ENCODE measurements at places on chromosomes 4 and X.

DNA sequence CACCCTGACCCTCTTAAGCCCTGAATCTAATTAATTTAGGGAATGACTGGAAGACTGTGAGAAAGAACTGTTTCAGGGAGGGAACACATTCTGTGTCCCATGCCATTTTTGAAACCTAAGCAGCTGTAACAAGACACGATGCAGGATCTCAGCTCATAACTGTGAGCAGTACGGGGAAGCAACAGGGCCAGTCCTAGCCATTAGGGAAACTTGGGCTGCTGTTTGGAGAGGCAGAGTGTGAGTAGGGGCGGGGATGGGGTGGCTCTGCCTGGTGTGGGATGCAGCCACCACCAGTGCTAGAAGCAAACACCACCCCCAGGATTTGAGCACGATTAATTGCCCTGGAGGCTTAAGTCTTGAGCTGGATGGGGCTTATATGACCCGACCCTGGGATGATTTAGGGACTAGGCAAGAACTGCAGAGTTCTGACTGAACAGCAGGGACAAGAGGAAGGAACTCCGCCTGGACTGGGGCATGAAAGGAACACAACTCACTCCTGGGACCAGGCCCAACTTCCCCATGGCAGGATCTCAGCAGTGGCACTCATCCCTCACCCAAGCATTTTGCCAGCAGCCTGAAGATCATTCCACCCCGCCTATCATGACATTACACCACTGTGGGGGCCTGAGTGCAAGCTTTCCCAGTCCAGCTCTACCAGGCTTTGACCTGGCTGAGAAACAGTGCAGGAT, 43.1 kb downstream of the ATRX start:
- DNase-seq = no peak

DNA sequence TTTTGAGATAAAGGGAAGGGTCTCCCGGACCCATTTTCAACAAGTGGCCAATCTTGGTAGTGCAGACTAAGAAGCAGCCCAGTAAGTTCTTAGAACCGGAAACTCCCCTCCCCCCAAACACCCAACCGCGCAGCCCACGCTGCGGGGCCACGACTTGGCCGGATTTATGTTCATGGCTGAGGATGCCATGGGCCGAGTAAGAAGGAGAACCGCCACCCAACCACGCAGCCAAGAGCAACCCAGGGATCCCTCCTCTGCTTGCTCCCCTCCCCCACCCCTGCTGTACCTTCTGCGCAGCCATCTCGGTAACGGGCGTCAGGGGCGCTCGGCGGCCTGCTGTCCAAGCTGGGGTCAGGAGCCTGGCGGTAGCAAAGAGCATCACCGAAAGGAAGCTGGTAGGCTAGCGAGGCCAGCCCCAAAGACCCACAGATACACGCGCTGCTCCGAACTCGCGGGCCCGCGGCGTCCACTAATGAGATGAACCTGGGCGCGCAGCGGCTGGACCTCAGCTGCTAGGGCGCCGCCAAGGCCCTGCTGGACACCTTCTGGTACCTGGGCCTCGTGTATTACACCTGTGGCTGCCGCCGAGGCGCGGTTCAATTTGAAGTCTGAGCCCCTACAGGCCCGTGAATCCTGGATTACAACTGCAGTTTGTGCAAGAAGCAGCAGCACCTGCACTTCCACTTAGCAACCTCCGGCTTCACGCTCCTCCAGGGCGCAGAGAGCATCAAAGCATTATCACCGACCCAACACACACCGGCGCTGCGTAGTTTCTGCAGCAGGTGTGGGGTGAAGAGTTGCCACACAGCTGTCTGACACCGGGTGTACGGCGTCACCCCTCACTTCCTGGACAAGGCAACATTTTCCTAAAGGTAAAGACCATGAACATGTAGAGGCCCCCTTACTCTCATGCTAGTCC, 63.4 kb downstream of the NUDT10 start:
- DNase-seq = no peak

GRCh38 chr4:142901166-142901662, 55.1 kb upstream of the INPP4B start:
- DNase-seq = no peak

DNA sequence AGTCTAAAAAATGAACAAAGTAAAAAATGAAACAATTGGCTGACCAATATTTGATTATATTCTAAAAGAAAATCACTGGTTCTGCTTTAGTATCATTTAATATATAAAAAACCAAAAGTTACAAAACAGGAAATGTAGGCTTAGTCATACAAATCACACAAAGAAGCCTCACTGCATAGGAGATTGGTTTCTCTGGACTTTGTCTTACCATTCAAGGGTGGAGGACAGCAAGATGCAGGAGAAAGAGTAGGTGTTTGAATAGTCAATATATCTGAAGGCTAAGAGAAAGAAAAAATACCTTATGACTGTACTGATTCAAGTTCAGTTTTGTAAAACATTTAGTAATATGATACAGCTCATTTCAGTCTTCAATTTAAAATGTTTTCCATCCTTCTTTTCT, 28.6 kb upstream of the TAF9B start:
- DNase-seq = no peak

- no peak for DNase-seq
Observed at GRCh38 chr4:78784236-78784865, 8.2 kb downstream of the BMP2K start.

DNA sequence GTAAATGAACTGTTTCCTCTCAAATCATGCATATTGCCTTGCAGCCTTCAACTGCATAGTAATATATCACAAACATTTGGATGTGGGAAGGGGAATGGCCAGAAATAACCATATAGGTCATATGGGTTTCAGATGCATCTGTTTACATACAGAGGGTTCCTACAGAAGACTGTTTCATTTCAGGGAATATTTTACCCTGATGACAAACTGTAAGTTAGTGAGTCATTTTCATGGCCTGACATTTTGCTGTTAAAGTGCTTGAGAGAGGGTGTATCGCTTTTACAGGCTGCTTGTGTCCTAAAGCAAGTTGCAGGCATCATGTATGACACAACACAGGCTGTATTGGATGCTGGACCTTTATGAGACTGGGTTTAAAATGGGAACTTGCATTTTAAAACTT, 25.5 kb upstream of the AMOT start:
- no peak for DNase-seq

DNA sequence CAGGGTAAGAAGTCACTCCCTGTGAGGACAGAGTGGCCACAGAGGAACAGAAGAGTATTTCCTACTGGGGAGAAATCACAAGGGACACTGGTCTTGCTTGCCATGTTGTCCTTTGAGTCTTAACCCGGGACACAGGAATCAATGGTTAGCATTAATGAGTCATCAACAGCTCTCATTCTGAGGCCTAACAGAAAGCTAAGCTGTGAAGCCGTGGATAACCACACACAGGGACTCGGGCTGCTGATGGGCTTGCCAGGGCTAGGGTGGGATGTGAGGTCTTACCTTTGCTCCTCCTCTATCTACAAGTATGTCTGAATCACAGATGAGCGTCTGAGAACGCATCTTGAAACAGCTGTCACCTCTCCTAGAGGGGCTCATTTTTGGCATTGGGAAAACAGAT, 22.2 kb downstream of the HELT start:
- DNase-seq = no peak

DNA sequence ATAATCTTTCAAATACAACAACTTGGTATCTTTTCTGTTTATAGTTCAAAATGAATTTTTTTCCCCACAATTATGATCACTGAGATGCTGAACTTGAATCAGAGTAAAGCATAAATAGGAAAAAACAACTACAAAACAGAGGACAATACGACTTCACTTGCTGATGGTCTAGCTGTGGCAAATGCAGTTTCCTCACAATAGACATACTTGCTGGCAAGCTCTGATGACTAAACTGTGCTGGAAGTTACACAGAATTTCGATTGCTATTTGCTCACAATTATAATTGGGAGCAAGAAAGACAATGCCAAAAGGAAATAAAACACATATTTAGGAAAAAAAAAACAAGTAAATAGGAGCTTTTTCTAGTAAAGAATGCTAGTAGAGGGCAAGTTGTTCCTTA, 14.7 kb downstream of the VEGFC start:
- DNase-seq = no peak

DNA sequence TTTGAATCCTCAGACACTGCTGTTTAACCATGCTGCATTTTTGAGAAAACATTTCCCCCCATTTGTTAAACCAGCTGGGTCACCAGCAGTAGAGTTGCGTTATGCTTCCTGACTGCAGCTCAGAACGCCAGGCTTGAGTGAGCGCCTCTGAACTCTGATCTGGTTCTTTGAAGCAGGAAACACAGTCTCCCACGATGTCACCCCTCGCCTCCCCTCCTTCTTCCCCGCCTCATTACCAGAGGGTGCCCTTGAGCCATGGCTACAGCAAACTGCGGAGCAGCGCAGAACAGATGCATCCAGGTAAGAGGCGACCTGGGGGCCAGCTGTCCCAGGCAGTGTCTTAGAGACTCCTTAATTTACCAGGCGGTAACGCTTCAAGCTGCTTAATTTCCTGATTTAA, 78.4 kb downstream of the REPS2 start:
- peak; percentile 43 for DNase-seq

- no peak for DNase-seq
Observed at GRCh38 chr4:95077864-95078263, 320.1 kb downstream of the BMPR1B start.

GRCh38 chr4:80017125-80017854, 55.7 kb downstream of the ANTXR2 start:
- DNase-seq = no peak

DNA sequence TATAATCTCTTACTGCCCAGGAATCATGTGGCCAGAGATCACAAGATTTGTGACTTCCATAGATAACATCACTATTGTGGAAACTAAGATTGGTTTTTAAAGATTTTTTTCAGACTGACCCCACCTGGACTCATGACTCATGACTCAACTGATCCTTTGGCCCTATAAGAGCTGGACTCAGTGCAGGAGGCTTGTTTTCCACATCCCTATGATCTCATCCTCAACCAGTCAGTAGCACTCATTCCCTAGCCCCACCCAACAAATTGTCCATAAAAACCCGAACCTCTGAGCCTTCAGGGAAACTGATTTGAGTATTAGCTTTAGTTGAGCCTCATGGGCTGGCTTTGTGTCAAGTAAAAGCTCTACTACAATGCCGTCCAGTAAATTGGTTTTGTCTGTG, 7.9 kb upstream of the NOCT start:
- DNase-seq = no peak

- no peak for DNase-seq
Observed at GRCh38 chr4:170169699-170170098, 79.9 kb upstream of the AADAT start.

DNA sequence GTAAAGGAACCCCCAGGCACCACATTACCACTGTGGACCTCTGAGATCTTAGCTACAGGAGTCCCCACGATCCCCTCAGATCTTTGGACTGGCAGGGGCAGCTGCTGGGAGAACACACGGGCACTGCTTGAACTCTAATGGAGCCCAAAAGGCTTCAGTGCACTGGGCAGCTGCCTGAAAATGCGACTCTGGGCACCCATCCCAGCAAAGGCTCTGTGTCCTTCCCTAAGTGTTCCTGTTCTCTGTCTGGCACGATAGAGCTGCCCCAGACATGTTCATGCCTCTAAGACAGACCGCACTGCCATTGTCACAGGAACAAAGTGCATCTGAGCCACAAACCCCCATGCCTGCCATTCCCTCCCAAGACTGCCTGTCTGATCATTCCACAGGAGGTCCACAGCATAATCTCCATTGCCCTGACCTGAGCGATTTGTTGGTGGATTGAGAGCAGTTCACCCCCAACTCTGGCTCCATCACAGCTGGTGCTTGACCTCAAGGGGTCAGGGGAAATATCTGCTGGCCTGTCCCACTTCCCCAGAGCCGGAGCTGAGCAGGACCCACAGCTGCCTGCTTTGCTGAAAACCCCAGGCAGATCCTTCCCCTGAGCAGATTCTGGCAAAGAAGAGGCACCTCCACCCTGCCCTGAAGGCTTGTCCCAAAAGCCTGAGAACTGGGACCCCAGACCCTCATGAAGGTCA, 436.0 kb upstream of the INTU start:
- DNase-seq = no peak

- no peak for DNase-seq
Observed at GRCh38 chr4:135236048-135236447, 1034.5 kb upstream of the PABPC4L start.

- no peak for DNase-seq
Observed at GRCh38 chr4:97110506-97110905, 1032.8 kb downstream of the STPG2 start.
